Activated CD4-positive, alpha-beta T cell treated with anti-CD3 and anti-CD28 coated beads, Interleukin-2, amount 50 U/mL, for 48 hours (primary cell): ENCODE measurements at places on chromosomes 5 and 9.
A peak's percentile ranks its signal among the peaks of the same experiment; 100 is the strongest.

- no peak for DNase-seq
Observed at GRCh38 chr5:78594610-78595457, 53.7 kb downstream of the LHFPL2 start.

- no peak for DNase-seq
Observed at GRCh38 chr9:125446561-125447094, 185.0 kb downstream of the GAPVD1 start.

- no peak for DNase-seq
Observed at GRCh38 chr5:33476992-33477391, 36.2 kb downstream of the TARS1 start.

GRCh38 chr5:52807037-52807436, 19.3 kb downstream of the ITGA1 start:
- no peak for DNase-seq

DNA sequence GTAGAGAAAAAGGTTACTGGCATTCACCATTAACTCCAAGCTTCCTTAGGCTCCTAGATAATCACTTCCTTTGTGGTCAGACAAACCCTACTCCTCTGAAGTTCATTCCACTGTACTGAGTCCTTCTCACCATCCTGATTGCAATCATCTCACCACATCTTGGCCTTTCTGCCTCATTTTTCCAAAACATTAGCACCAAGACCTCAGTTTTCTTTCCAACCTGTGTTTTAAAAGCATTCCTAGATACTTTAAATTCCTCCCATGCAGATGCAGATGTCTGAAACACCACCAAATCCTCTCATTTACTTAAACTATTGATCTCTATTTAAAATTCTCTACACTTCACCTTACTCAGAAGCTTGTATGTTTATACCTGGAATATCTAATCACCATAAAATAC, 961.3 kb upstream of the CTNND2 start:
- DNase-seq = no peak

GRCh38 chr5:33857037-33857436, 34.8 kb downstream of the ADAMTS12 start:
- no peak for DNase-seq

- no peak for DNase-seq
Observed at GRCh38 chr5:25858019-25858418, 1180.4 kb downstream of the CDH9 start.

GRCh38 chr5:149381261-149381985, 2.3 kb upstream of the IL17B start:
- no peak for DNase-seq

- DNase-seq = no peak
Observed at GRCh38 chr9:116008278-116008677, 145.3 kb upstream of the PAPPA start.

DNA sequence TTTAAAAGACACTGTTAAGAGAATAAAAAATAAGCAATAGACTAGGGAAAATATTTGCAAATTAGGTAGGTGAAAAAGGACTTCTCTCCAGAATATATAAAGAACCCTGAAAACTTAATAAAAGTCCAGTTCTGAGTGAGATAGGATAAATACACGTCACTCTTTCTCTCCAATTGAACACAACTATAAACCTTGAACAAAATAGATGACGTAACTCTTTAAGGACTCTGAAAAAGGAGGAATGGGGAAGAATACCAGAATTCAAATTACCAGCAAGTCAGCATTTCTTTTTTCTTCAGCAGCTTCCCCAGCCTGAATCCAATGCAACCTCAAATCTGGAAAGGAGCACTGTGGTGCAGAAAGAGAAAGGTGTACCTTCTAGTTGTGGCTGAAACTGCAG, 6.8 kb upstream of the WDR41 start:
- DNase-seq = no peak

DNA sequence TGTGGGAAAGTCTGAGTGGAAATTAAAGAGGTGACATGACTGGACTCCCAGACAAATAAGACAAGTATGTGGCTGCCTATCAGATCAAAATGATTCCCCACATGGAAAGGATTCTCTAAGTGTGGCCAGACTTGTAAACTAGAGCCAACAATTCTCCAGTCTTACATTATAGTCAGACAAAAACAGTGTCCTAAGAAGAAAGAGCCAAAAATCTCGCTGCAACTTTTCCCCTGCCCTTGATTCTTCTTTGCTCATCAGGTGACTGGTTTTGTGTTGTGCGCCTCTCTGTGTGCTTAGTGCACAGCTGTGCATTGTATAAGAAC, 164.2 kb upstream of the TARS1 start:
- DNase-seq = no peak

GRCh38 chr9:126556560-126557250, 57.0 kb upstream of the LMX1B start:
- DNase-seq = no peak

DNA sequence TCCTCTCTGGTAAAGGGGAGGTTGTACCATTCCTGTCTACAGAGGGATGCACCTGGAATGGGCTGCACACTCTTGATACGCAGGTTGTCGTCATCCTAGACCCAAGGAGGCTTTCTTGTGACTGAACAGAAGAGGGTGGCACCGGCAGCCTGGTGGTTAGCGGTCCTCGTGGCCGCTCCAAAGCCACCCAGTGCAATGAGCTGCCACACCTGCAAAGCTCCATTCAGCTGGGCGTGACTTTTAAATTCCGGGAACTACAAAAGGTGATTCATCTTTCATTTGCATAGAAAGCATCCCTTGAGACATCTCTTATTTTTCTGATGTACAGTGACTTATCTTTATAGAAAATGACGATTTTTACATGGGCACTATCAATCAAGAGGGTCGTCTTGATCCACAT, 286.1 kb upstream of the IRX1 start:
- no peak for DNase-seq

GRCh38 chr5:40400245-40400644, 279.5 kb upstream of the PTGER4 start:
- no peak for DNase-seq

DNA sequence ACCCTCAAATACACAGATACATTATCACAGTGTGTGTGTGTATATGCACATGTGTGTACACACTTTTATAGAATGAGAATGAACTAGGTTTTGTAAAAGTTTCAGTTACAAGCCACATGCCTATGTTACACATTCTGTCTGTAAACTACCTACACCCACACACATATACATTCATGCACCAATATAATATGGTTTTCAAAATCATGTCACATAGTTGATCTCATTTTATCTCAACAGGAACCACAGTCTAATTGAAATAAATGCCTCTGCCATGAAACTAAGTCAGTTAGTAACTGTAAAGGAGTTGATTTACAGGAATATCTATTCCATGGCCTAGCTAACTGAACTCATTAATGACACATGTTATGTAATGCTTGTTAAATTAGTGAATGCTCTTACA, 646.6 kb downstream of the PDE4D start:
- DNase-seq = no peak

GRCh38 chr9:130694205-130694604, 625 bp downstream of the EXOSC2 start:
- DNase-seq = peak; percentile 15

GRCh38 chr5:92504346-92504745, 1076.7 kb downstream of the NR2F1-AS1 start:
- DNase-seq = no peak

DNA sequence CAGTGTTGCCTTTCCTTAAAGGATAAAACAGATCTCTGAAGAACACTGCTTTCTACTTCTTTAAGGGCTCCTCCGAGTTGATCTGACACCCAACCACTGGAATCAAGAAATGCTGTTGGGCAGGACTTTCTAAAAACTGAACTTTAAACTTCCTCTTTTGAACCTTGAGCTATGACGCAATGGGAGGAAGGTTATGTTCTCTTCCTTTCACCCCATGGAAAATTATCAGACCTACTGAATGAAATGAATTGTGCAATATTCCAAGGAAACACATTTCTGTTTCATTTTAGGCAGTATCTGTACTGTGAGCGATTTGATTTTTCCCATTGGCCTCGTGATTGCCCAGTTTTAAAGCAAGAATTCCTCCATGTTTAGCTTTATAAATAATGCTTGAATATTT, 206.0 kb upstream of the PRR16 start:
- DNase-seq = no peak

DNA sequence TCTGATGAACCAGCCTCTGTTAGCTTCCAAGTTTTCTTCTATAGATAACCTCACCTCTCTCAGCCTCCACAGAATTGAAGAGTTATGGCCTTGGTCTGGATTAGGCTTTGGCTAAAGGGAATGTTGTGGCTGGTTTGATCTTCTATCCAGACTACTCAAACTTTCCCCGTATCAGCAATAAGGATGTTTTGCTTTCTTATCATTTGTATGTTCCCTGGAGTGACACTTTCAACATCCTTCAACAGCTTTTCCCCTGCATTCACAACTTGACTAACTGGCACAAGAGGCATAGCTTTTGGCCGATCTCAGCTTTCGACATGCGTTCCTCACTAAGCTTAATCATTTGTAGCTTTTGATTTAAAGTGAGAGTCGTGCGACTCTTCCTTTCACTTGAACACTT, 28.1 kb upstream of the GNE start:
- no peak for DNase-seq

DNA sequence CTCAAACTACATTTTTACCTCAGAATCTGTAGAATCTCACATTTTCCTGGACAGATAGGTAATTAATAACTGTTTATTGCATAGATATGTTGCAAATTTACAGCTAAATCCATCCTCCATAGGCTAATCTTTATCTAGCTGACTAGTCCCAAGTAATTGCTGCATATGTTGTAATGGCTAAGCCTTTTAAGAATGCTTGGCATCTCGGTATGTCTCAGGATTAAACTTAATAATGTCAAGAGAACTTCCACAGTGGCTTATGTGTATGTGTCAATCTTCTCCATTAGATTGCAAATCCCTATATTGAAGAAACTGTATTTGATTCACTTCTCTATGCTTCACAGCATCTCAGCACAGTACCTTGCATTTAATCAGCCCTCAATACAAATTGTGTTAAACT, 131.9 kb downstream of the PRDM9 start:
- no peak for DNase-seq

DNA sequence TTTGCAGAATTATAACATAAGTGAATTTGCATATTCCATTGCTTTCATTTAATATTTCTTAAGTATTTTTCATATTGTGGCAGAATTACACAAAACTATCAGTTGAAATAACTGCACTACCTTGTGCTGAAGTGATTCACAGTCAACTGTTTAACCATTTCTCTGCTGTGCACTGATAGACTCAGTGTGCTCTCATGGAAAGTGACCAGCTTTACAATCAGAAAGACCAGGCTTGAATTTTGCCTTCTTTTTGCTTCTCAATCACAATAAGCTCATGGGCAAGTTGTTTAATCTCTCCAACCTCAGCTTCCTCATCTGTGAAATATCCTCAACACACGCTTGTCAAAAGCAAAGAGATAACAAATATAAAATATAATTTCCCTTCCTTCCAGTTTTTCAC, 18.3 kb downstream of the CDK5RAP2 start:
- no peak for DNase-seq

DNA sequence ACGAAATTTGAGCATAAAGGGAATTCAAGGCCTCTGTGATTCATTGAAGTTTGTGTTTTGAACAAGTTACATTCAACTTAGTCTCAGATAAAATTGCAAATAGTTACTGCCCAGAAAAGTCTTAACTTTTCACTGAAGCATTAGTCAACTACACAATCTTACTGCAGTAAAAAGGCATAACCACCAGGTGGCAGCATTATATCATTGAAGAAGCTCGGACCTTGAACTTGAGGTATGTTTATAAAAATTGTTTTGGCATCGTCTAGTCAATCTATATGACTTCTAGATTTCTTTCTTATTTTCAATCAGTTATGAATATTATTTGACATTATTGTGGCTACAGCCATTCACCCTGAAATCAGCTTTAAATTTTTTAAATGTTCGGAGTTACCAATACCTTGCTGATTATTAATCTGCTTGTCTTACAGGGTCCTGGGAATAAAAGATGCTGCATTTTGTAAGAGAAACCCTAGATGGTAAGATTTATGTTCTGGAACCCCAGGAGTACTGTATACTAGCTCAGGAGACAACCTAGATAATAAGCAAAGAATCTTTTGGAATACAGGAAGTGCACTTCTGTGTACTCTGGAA, 83.9 kb upstream of the GRAMD2B start:
- DNase-seq = peak; percentile 11

GRCh38 chr5:72121052-72121779, 13.9 kb downstream of the MAP1B start:
- no peak for DNase-seq

DNA sequence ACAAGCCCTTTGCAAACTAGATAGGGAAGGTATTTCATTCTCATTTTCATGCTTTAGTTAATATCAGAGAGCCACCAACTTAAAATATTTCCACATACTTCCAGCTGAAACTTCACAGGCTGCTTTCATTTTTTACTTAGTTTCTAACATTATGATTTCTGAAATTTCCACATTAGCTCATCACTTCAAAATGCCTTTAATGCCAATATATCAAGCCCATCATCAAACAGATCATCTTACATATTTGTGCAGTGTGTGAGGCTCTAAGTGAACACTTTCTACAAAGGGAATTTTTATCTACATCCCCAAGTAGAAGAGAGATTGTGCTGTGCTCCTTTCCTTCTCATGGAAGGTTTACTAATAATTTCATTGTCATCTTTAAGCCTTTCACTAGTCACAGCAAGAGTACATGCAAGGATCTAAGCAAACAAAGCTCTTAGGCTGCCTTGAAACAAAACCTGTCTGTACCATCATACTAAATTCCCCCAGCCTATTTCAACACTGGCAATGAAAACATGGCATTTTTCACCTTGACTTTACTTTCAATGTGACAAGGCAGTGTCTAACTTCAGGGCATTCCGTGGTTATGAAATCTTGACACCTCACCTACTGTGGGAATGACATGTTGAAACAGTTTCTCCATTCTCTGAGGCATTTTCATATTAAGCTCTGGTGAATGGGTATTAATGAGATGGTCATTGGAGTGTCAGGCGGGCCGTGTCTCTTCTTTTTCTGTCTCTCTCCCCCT, 45.4 kb downstream of the PPP2R2B start:
- DNase-seq = no peak

DNA sequence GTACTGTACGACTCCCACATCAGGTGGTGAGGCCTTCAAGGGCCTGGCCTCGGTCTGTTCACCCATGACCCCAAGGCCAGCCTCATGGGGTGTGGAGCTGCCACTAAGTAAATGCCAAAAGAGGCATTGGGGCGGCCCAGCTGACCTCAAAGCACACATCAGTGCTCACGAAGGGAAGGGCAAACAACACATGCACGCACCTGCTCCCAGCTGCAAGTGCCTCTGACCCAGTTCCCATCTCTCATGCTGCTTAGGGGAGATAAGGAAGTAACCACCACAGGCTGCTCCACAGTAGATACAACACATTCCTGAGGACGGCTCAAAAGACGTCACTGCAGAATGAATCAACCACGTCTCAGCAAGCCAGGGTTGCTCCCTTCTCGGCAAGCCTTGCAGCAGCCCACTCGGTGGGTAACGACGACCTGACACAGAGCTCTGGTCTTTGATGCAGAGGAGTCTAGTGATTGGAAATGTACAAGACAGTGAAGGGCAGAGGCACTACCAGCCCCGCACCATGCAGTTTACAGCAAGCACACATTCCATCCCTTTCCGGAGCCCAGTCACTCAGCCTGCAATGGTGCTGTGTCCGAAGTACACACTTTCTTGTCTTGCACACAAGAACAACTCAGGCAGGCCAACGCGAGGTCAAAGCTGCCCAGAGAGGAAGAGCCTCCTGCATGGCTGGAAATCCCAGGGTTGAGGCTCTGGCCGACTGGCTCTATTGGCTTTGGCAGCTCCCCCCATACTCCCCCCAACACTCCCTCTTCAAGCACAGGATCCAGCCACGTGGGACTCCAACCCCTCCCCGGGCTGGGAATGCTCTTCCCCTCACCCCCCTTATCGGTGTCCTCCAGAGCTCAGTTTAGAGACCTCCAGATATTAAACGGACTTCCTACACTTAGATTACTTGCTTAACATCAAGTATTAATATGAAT, 31.8 kb downstream of the FABP6 start:
- no peak for DNase-seq
